ENCODE measurements at places on chromosomes 7 and 10. TPM values are rescaled to one million over a fixed set of nuclear protein-coding genes. Genes with fewer than 3 reads are reported as not detected.

The TPK1 gene
- 4.5 TPM for total RNA-seq

The PDZD7 gene
- 1.00 TPM for total RNA-seq

The MSANTD7 gene
- total RNA-seq = 17.6 TPM

The CPA1 gene
- total RNA-seq = not detected

The SLC18A2 gene
- total RNA-seq = not detected

The AGR2 gene
- total RNA-seq = not detected

The HMX3 gene
- not detected for total RNA-seq

The CEP41 gene
- 18.6 TPM for total RNA-seq

The TSPAN15 gene
- total RNA-seq = 16.5 TPM

The OGDHL gene
- total RNA-seq = 0.36 TPM

The LBX1 gene
- not detected for total RNA-seq

The CPED1 gene
- 0.15 TPM for total RNA-seq

The C10orf67 gene
- total RNA-seq = 0.33 TPM

The ACTL6B gene
- total RNA-seq = not detected

The TAS2R39 gene
- total RNA-seq = not detected

The GHRHR gene
- total RNA-seq = not detected

The BAZ1B gene
- 57.3 TPM for total RNA-seq

The CDK14 gene
- total RNA-seq = 5.1 TPM

The EFCAB10 gene
- total RNA-seq = not detected

The UPK3B gene
- not detected for total RNA-seq

The MRC1 gene
- total RNA-seq = under 0.01 TPM

The CALHM1 gene
- total RNA-seq = not detected

The VWA2 gene
- total RNA-seq = not detected

The H2AZ2 gene
- 91.2 TPM for total RNA-seq

The AUTS2 gene
- total RNA-seq = 10.0 TPM

The FAS gene
- 28.6 TPM for total RNA-seq

The GBX1 gene
- not detected for total RNA-seq

The CLRN3 gene
- total RNA-seq = not detected

The TEX36 gene
- total RNA-seq = not detected

The C10orf90 gene
- 74.6 TPM for total RNA-seq

The MYO3A gene
- total RNA-seq = not detected

The AQP1 gene
- total RNA-seq = 0.31 TPM

The SEMA3D gene
- total RNA-seq = 0.46 TPM

The PALD1 gene
- total RNA-seq = 0.31 TPM

The PGAM2 gene
- not detected for total RNA-seq

The CALHM3 gene
- total RNA-seq = not detected

The STAG3 gene
- total RNA-seq = 0.73 TPM

The MAT1A gene
- total RNA-seq = 0.15 TPM

The ELAPOR2 gene
- 5.6 TPM for total RNA-seq

The SH2D4B gene
- total RNA-seq = not detected

The LRIT1 gene
- not detected for total RNA-seq

The CARD11 gene
- not detected for total RNA-seq

The NPM3 gene
- 82.9 TPM for total RNA-seq

The BHLHA15 gene
- total RNA-seq = 0.33 TPM

The CACNB2 gene
- total RNA-seq = not detected

The PRSS37 gene
- total RNA-seq = not detected

The RFC2 gene
- 63.5 TPM for total RNA-seq

The ANKRD61 gene
- not detected for total RNA-seq

The ZNF853 gene
- 0.15 TPM for total RNA-seq

The AKR1C4 gene
- not detected for total RNA-seq
